Caco-2 (cell line): ENCODE measurements at places on chromosomes 5 and 9.
A peak's percentile ranks its signal among the peaks of the same experiment; 100 is the strongest.

- no peak for DNase-seq
Observed at GRCh38 chr5:111562561-111562960, 50.2 kb upstream of the STARD4 start.

DNA sequence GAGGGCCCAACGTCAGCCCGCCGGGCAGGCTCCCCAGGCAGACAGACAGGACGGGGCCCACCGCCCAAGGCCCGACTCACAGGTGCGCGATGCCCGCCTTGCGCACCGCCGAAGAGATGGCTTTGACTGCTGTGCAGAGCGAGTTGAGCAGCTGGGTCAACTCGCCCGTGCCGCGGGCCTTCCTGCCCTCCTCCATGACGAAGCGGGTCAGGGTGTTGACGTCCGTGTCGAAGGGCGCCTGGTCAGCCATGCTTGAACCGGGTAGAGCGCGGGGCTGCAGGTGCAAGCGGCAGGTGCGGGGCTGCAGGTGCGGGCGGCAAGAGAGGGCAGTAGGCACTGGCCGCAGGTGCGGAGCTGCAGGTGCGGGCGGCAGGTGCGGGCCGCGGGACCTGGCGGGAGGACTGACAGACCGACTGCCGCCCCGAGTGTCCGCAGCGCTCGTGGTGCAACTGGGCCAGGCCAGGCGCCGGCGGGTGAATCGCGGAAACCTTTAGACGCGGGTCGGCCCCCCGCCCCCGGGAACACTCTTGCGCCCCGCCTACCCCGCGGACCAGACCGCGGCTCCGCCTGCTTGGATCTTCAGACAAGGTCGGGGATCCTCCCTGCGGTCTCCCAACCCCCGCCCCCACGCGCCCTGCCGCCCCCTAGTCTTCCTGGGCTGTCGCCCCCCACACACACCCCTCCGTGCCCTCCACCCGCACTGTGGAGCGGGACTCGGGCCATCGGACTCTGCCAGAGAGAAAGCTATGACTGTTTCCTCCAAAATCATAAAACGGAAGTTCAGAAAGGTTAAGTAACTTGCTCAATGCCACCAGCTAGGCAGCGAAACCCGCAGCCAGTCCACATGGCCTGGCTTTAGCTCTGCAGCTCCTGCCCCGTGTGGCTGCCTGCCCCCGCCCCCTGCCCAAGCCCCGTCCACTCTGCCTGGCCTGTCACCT is at the start of gene FBP1:
TSS of gene FBP1 (minus strand) at position 458 of the 938 bp plus-strand sequence. CDS start at position 250, 208 bp downstream.
- peak; percentile 34 for DNase-seq

- no peak for DNase-seq
Observed at GRCh38 chr5:8019719-8020218, 150.8 kb downstream of the MTRR start.

- DNase-seq, result no peak
Observed at GRCh38 chr5:143398053-143398355, 5.5 kb downstream of the NR3C1 start.

DNA sequence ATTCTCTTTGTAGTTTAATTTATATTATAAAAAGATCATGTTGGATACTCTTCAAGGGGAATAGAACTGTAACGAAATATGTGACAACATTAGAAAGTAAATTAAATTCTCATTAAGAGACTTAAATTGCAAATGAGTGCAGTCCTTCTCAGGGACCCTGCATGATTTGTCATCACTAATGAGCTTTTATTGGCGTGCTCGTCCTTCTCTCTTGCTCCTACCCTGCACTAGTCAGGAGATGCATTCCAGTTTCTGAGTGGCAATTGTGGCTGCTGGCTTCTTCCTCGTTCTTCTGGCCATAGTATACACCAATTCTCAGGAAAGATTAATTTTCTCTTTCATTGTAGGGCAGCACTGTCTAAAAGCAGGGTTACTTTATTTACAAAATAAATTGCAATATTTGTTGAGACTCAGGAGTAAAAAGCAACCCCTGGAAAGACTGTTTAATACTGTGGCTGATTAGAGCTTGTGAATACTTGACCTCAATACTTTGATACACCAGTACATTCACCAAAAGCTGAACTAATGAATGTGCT is 376.3 kb upstream of the CHD1 start:
- no peak for DNase-seq

GRCh38 chr5:154779105-154779504 is 23.9 kb downstream of the LARP1 start:
- no peak for DNase-seq

- DNase-seq, result no peak
Observed at GRCh38 chr5:173974688-173975239, 14.2 kb upstream of the C5orf47 start.

- no peak for DNase-seq
Observed at GRCh38 chr5:168123631-168124528, 167.6 kb upstream of the WWC1 start.

- no peak for DNase-seq
Observed at GRCh38 chr9:28781481-28781880, 1208.2 kb upstream of the C9orf72 start.

DNA sequence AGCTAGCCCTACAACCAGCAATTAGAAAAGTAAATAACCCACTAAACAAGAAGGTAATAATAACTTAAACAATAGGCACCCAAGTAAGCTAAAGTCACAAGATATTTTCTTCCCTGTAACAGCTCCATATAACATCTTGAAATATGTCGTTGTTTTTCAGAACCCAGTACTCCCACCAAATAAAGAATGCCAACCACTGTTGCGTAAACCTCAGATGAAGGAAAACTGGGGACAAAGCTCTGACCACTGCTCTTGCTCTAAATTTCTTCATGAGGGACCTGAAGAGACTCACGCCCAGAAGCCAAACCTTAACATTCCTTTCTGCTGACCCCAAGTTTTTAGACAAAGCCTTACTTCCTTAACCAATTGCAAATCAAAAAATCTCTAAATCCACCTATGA is 267.7 kb upstream of the GAS1 start:
- no peak for DNase-seq

DNA sequence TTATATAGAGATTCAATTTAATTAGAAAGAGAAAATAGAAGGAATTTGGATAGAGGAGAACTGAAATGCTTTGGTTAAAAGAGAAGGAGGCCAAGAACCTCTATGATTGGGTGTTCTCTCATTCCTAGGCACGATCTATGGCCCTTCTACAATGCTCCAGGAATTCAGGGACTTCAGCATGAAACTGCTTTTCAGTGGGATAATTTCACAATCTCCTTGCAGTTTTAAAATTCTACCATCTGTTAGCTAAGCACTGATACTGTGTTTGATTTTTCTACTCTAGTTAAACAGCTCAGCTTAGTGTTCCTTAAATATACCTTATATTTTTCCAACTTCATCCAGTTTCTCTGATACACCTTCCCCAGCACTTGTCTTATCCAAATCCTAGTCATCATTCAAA is 141.9 kb downstream of the SSBP2 start:
- DNase-seq, result no peak

DNA sequence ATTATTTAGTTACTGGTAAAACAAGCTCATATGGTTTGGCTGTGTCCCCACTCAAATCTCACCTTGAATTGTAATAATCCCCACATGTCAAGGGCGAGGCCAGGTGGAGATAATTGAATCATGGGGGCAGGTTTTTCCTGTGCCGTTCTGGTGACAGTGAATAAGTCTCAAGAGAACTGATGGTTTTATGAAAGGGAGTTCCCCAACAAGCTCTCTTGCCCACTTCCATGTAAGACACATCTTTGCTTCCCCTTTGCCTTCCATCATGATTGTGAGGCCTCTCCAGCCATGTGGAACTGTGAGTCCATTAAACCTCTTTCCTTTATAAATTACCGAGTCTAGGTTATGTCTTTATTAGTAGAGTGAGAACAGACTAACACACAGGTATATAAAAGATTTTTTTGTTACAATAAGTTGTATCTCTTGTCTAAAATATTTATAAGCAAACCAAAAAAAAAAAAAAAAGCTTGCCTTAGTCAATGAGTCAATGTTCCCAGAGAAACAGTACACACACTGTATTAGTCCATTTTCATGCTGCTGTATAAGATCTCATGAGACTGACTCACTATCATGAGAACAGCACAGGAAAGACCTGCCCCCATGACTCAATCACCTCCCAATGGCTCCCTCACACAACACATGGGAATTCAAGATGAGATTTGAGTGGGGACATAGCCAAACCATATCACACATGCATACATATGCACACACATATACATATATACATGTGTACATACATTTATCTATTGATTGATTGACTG is 138.3 kb downstream of the BASP1 start:
- DNase-seq, result no peak

DNA sequence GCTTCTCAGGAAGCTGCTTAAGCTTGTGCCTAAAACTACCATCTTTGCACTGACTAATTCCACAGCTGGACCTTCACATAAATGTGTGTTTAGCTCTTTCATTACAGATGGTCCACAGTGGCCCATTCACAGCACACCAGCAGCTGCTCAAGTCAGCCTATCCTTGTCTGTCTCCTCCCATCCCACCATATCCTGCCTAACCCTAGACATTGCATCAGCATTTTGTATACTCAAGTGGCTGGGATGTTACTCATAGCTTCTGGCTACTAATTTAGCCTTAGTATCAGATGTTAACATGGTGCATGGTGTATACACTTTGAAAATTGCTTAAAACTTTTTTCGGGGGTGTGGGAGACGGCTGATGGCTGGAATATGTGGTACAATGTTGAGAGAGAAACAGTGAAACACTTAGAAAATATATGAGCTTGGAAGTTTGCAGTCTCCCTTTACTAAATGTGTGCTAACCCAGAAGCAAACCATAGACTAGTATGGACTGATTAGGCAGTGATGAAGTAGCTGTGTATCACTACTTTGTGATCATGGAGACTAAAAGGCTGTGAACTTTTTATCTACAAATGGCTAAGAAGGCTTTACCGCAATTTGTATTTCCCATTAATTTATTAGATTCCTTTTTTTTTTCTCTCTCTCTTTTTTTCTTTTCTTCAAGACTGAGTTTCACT is 83.1 kb downstream of the JMY start:
- no peak for DNase-seq

- DNase-seq, result no peak
Observed at GRCh38 chr5:2891781-2892180, 140.3 kb upstream of the IRX2 start.

- no peak for DNase-seq
Observed at GRCh38 chr5:171314728-171315385, 5.8 kb downstream of the TLX3 start.

DNA sequence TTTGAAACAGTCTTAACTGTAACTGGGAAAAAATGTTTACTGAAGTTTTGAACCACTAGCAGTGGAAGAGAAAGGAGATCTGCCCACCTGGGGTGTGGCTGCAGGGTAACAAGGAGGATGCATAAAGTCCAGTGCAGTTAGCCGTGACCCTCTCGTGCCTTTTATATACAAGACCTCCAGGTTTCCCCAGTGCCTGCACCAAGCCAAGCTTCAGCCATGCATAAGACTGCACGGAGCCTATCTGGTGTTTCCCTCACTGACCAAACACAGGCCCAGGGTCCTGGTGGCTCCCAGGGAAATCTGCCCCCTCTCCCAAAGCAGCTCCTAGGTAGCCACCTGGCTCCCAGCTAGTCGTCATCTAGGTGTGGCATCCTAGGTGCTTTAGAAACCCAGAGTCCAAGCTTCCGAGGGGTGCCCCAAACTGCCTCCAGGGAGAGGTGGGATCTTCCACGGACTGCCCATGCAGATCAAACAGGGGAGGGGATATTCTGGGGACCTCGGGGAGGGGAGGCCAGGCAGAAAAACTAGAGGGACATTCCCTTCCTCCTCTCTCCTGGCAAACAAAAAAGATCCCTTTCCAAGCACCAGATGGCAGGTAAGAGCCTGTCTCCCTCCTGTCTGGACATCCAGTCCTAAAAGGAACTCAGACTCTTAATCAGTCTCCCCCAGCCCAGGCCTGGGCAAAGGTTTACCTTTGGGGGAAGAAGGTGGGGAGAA is 2.7 kb downstream of the SHB start:
- DNase-seq, result no peak

DNA sequence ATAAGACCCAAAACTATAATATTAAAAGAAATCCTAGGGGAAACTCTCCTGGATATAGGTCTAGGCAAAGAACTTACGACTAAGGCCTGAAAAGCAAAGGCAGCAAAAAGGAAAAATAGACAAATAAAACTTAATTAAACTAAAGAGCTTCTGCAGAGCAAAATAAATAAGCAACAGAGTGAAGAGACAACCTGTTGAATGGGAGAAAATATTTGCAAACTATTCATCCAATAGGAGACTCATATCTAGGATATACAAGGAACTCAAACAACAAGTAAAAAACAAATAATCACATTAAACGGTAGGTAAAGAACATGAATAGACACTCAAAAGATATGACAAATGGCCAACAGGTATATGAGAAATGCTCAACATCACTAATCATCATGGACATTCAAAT is 318.6 kb downstream of the CSNK1G3 start:
- no peak for DNase-seq
